T47D (cell line): ENCODE measurements at places on chromosomes 16 and 17.

- DNase-seq = peak; percentile 83
These were observed 204.5 kb upstream of the RPL38 start for GRCh38 chr17:73998653-73999645.

- DNase-seq = no peak
These were observed 54.8 kb downstream of the CDRT4 start for GRCh38 chr17:15412606-15413005.

GRCh38 chr16:28846933-28847273 is 755 bp upstream of the TUFM start:
- DNase-seq = no peak

DNA sequence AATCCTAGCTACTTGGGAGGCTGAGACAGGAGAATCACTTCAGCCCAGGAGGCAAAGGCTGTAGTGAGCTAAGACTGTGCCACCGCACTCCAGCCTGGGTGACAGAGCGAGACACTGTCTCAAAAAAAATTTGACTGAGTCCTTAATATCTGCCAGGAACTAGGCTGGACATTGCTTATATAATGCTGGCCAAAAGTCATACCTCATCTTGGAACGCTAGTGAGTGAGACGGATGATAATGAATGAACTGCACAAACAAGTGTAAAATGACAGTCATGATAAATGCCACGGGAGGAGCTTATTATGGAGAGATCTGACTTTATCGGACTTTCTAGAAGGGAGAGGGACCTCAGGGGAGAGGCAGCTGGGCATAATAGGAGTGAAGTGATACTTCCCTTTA is 327.6 kb downstream of the SHISA9 start:
- DNase-seq = no peak

GRCh38 chr17:60249290-60249826 is 99.6 kb downstream of the CA4 start:
- no peak for DNase-seq

GRCh38 chr17:80441598-80442322 is 26.8 kb downstream of the ENDOV start:
- DNase-seq = no peak

- DNase-seq = no peak
These were observed 161.1 kb downstream of the STX8 start for GRCh38 chr17:9414471-9414870.

DNA sequence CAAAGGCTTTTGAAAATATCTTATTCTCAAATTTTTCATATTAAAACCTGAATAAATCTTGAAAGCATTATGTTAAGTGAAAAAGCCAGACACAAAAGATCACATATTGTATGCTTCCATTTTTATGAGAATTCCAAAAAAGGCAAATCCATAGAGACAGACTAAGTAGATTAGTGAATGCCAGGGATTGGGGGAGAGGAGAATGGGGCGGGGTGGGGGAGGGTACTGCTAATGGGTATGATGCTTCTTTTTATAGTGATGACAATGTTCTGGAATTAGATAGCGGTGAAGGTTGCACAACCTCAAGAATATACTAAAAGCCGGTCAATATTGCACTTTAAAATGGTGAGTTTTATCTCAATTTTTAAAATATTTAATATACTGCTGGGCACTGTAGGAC is 44.0 kb downstream of the XPO6 start:
- no peak for DNase-seq

DNA sequence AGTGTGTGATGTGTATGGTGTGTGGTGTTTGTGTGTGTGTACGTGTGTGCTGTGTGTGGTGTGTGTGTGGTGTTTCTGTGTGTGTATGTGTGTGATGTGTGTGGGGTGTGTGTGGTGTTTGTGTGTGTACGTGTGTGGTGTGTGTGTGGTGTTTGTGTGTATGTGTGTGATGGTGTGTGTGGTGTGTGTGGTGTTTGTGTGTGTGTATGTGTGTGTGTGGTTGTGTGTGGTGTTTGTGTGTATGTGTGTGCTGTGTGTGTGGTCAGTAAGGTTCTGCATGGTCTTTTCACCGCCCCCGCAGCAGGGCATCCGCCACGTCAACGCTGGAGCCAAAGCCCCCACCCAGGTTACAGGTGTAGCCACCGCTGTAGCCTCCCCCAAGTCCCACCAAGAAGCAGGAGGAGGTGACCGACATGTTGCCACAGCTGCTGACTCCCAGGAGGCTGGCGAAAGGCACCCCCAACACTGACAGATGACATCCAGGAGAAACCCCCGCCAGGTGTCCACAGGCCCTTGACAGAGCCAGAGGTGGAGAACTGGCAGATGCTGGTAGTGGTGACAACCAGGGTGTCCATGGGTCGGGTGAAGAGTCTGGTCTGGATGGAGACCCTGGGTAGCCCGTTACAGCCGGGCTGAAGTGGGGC is 9.3 kb upstream of the KRT17 start:
- DNase-seq = no peak

- DNase-seq = no peak
These were observed 313.0 kb downstream of the SEC14L1 start for GRCh38 chr17:77453613-77454241.

- DNase-seq = no peak
These were observed 131.6 kb upstream of the PLCG2 start for GRCh38 chr16:81647527-81647926.
